Astrocyte of the spinal cord (primary cell): ENCODE measurements at places on chromosomes 12 and 14.

DNA sequence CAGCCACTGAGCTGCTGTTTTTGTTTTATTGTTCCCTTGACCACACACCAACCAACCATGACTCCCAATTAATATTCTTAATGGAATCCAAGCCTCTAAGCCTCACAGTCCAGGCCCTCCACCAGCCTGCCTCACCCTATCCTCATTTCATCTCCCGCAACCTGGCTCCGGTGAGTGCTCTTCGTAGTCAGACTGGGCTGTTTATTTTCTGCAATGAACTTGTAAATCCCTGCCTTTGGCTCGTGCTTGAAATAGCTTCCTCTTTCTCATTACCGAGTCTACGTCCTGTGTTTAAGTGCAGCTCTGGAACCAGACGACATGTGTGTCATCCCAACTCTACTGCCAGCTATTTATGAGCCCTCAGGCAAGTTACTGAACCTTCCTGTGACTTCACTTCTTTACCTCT, 12.4 kb upstream of the ETFBKMT start:
- DNase-seq: no peak

- DNase-seq: no peak
These were observed 28.7 kb downstream of the RAP1B start for GRCh38 chr12:68639396-68639767.

GRCh38 chr12:24228371-24228770, 278.9 kb upstream of the SOX5 start:
- DNase-seq: no peak

DNA sequence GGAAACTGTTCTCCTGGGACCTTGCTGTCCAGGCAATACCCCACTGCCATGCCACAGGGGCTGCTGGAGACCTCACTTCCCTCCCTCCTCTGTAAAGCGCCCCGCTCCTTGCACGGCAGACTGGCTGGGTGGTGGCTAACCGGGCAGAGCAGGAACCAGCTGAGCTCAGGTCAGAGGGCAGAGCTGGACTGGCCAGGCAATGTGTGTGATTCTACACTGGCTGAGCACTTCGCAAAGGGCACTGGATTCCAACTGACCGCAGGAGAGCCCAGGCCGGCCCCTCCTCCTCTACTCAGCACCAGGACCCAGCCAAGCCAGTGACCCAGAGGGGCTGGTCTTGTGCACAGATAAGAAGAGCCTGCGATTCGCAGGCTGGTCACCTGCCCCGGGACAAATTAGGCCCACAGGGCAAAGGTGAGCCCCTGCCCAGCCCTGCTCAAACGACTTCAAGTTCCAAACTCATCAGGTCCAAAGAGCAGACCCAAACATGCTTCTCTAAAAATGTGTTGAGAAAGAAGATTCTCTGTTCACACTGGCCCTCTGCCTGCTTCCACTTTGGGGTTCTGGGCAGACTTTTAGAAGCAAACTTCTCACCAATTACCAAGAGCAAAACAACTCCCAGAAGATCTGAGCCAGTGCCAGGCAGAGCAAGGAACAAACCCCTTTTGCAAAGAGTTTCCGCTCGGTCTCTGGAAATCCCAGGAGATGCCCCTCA, 54.9 kb upstream of the DIO3 start:
- no peak for DNase-seq

GRCh38 chr14:68512088-68512487, 280.8 kb downstream of the ZFP36L1 start:
- DNase-seq: no peak

DNA sequence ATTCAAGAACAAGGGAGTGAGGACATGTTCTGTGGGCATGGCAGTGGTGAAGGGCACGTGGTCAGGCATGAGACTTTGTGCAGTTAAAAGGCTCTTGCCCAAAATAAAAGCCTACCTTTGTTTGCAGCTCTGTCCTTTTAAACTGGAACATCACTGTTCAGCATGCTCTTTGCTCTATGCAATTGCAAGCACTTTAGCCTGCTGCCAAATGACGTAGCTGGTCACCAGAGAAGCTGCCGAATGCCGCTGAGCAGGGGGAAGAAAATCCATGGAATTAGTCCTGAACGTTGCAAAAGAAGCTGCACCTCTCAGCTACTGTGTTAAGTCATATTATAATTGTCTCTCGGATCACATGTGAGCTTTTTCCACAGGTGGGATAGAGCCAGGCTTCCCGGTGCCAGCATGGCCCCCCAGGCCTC, 176.3 kb upstream of the DIO2 start:
- DNase-seq: peak; percentile 53

DNA sequence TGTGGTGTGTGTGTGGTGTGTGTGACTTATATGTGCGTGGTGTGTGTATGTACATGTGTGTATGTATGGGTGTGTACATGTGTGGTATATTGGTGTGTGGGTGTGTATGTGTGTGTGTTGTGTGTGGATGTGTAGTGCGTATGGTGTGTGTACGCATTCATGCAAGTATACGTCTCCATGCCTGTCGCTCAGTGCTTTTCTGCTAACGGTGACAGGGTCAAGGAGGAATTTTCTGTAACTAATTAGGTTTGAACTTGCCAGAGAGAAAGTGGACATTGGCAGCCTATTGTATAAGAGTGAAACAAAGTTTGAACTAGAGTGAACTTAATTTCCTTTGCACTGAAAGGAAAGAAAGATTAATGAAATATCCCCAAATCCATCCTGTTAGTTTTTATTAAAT, 120.9 kb upstream of the GSC start:
- no peak for DNase-seq

GRCh38 chr12:80857311-80857710, 80.4 kb downstream of the LIN7A start:
- DNase-seq: peak; percentile 56

- no peak for DNase-seq
These were observed 62.1 kb upstream of the GALNT9 start for GRCh38 chr12:132391326-132392041.

DNA sequence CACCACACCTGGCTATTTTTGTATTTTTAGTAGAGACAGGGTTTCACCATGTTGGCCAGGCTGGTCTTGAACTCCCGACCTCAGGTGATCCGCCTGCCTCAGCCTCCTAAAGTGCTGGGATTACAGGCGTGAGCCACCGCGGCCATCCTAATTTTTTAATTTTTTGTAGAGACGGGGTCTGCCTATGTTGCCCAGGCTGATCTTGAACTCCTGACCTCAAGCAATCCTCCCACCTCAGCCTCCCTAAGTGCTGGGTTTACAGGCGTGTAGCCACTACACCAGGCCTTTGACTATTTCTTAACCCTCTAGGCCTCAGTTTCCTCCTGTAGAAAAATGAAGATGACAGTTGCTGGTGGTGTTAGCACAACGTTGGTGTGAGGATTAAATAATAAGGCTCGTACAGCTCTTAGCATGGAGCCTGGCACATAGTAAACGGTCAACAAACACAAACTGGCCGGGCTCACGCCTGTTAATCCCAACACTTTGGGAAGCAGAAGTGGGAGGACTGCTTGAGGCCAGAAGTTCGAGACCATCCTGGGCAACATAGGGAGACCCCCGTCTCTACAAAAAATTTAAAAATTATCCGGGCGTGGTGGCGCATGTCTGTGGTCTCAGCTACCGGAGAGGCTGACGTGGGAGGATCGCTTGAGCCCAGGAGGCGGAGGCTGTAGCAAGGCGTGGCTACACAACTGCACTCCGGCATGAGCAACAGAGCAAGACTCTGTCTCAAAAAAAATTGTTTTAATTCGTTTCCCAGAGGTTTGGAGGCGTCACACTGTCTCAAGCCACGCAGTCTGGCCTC, 979 bp downstream of the DDX54 start:
- no peak for DNase-seq

DNA sequence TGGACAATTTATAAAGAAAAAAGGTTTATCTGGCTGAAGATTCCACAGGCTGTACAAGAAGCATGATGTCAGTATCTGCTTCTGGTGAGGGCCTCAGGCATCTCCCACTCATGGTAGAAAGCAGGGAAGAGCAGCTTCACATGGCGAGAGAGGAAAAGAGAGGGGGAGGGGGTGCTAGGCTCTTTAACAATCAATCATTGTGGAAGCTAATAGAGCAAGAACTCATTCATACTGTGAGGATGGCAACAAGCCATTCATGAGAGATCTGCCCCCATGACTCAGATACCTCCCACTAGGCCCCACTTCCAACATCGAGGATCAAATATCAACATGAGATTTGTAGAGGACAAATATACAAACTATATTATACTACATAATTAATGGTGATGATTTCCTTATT, 361.9 kb upstream of the FAR2 start:
- DNase-seq: peak; percentile 83
